ENCODE measurements at places on chromosomes 12 and 14.

- no peak for DNase-seq
Observed at GRCh38 chr14:51847489-51847796, 13.0 kb upstream of the GNG2 start.

- DNase-seq = no peak
Observed at GRCh38 chr14:103094406-103095209, at the start of gene EXOC3L4. Gene EXOC3L4, plus strand, starts transcription at chr14:103094725. Its CDS starts 5,495 bp downstream, at chr14:103100220.

DNA sequence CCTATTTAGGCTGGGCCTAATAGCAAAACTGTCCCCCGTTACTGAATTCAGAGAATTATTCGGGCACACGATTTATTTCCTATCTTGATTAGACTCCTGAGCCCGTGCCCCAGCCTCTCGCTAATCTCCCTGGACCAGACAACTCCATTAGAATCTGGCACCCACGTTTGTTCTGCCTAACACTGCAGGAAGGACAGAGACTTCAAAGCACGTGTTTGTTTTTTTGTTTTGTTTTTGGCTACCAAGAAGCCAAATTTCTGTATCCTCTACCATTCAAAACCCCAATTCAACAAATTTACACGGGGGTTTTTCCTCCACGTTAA, 4.8 kb downstream of the USP44 start:
- DNase-seq = no peak

GRCh38 chr14:67191768-67192290, 2.6 kb downstream of the GARIN2 start:
- no peak for DNase-seq

DNA sequence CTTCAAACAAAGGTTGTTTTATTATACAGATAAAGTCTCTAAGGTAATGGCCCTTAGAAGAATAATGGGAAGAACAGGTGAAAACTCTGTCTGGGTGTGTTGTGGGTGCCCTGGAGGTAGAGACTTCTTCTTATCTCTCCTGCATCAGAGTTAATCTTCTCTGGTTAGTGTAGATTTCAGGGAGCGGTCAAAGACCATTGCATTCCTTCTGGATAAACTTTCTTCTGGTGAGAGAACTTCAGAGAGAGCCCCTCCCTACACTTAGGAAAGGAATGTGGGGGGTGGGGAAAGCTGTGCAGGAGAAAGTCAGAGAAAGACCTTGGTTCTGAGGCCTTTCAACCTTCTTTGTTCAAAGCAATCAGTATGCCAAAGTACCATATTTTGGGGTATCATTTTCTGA, 658.5 kb downstream of the DIO2 start:
- DNase-seq = no peak

- no peak for DNase-seq
Observed at GRCh38 chr12:47415054-47415453, 290.8 kb downstream of the RPAP3 start.

DNA sequence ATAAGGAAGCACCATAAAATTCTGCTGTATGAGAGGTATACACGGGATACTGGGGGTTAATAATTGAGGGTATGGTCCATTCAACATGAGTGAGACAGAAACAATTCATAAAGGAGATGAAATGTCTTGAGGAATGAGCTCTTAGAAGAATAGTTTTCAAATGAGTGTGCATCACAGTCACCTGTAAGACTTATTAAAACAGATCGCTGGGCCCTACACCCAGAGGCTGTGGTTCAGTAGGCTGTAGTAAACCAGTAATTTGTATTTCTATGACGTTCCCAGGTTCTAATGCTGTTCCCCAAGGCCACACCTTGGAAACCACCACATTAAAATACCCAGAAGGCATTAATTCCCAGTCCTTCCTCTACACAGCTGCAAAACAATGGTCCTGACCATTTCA, 49.6 kb downstream of the CAND1 start:
- DNase-seq = no peak

- no peak for DNase-seq
Observed at GRCh38 chr12:81022531-81022930, 55.3 kb upstream of the ACSS3 start.

DNA sequence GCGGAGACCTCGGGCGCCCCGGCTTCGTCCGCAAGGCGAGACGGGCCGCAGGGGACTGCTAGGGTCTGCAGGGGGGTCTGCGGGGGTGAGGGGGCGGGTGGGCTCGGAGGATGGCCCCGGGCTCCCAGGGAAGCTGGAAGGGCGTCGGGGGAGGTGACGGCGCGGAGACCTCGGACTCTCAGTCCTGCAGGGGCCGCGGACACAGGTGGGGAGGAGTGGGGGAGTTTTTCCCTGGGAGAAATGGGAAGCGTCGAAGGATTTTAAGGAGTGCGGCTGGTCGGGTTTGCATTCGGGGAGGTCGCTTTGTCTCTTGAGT, 25.9 kb downstream of the ZBTB42 start:
- DNase-seq = no peak

DNA sequence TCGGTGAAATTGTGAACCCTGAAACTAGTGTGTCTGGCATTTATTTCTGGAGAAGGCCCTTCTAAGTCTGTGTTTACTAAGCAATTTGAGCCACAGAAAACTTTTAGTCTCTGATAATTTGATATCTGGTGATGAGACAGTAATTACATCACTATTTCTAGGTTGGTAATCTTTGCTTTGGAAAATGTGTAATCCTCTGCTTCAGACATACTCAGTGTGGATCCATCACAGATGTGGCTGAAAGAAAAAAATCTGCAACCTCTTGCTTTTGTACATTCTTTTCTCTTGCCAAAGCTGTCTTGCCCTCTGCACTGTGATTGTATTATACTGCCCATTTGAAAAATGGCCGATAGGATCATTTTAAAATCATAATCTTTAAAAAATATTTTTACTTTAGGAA, 78.1 kb downstream of the PELI2 start:
- DNase-seq = no peak

- DNase-seq = peak; percentile 71
Observed at GRCh38 chr12:116533343-116534251, 25.6 kb upstream of the MAP1LC3B2 start.

GRCh38 chr14:77236814-77237213, 34.2 kb downstream of the NGB start:
- no peak for DNase-seq

DNA sequence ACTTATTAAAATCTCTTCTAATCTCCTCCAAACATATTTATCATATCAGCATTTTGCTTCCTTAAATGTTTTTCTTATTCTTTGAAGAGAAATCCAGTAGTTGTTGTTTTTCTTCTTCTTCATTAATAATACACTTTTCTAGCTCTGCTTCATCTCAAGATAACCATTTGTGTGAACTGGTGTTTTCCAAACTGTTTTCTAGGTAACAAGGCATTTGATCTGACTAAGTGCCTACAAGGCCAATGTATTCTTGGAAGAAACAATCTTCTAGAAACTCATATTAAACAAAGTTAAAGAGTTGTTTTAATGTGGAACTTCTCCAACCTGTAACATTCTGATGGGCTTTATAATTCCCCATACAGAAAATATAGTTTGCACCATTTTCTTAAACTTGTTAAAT, 30.8 kb upstream of the IFNG start:
- no peak for DNase-seq

DNA sequence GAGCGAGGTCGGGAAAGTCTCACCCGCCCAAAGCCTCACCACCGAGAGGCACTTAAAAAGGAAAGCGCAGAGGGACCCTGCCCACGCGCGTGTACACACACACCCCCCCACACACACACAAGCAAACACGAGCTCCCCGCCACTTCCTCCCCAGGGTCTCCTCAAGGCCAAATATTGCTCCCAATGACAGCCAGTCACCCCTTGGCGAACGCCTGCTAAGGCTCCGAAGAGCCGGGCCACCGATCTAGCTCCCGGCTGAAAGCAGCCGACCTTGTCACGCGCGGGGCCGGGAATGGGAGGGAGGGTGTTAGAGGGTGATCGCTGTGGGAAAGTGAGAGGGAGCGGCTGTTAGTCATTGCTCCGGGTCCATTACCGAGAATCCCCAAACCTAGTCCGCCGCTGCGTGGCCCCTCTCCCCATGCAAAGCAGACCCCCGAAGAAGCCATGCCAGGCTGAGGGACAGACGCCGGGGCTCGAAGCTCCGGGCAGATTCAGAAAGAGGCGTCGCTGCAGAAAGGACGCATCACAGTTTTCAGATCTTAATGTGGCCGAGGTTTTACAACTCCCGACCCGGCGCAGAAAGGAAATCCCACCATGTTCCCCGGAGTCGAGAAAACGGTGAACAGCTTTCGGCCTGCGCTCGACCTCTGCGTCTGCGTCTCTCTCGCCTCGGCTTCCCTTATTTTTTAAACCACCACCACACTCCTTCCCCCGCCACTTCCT, 2.6 kb downstream of the BMP4 start:
- DNase-seq = peak; percentile 38

GRCh38 chr14:35380794-35381193, 23.8 kb downstream of the NFKBIA start:
- no peak for DNase-seq

- DNase-seq = no peak
Observed at GRCh38 chr12:71476513-71476912, 36.9 kb downstream of the LGR5 start.

GRCh38 chr14:36021030-36021422, 155.5 kb downstream of the PTCSC3 start:
- no peak for DNase-seq

DNA sequence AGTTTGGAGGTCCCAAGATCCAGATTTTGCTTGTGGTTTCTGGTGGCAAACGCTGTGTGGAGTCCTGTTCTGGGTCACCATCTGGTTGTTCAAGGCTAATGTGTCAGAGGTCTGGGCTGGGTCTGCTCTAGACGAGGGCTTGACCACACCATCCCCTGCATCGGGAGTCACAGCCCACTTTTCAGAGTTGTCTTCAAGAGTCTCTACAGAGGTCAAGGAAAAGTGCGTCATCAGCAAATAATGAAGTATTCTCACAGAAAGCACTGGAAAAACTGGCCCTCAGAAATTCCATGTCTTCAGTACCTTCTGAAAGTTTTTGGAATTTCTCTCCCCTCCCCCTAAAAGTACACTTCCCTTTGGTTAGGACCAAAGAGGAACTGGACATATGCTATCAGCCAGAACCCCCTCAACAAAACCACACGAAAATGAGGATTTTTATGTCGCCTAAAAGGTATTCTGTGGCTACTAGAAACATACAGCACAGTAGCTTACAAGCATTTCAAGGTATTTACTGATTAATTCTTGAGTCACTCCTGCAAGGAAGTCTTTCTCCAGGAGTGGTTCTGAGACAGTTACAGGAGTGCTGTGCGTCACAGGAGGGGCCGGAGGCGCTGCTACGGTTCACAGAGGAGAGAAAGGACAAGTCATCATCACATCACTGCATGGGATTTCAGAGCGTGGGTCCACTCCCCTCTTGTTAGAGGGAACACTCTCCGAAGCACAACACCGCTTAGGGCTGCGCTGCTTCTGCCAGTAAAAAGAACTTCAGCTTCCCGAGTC, 35.4 kb downstream of the RAD52 start:
- DNase-seq = no peak

- no peak for DNase-seq
Observed at GRCh38 chr12:70540996-70541395, 96.2 kb downstream of the PTPRB start.

DNA sequence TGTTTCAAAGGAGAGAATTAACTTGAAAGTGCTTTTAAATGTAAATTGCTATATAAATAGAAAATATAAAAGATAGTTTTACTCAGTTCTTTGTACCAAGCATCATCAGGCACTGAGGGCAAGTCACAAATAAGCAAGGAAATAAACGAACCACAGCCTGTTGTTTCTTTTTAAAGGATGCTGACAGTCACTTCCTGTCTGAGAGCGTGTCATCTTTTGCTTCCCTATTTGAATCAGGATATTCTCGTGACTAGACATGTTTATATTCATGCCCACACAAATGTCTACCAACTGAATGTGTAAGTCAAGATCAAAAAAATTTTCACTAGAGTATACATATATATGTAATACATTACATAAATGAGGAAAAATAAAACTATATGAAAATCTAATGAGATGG, 31.4 kb upstream of the SLC2A13 start:
- DNase-seq = no peak

DNA sequence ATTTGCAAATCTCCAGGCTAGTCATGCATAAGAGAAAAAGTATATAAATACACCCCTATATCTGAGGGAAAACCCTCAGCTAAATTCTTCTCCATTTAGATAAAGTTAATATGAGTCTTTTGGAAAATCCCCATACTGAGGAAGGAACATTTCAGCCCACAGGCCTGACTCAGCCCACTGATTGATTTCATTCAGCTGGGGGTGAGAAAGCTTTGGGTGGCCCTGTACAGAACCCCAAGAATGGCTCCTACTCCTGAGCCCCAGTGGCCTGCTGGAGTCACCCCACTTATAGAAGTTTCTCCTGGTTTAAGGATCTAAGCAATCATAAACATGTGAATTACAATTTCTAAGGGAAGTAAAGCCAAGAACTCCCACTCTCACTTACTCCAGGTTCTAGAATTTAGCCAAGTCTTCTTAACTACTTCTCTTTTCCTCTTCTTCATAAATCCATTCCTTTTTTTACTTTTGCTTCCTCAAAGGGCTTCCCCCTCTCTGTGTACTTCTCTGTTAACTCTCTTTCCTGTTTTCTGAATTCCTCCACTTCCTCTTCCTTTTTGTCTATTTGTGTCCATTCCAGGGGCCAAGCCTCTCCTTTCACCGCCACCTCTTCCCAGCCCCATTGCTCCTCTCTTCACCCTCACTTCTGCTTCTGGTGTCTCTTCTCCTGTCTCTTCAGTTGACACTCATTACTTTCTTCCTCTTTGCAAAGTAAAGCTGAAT, 21.0 kb downstream of the RTN1 start:
- DNase-seq = no peak

- no peak for DNase-seq
Observed at GRCh38 chr12:126055521-126055920, 990.3 kb downstream of the AACS start.

GRCh38 chr12:117985182-117985581, 16.4 kb upstream of the KSR2 start:
- no peak for DNase-seq

DNA sequence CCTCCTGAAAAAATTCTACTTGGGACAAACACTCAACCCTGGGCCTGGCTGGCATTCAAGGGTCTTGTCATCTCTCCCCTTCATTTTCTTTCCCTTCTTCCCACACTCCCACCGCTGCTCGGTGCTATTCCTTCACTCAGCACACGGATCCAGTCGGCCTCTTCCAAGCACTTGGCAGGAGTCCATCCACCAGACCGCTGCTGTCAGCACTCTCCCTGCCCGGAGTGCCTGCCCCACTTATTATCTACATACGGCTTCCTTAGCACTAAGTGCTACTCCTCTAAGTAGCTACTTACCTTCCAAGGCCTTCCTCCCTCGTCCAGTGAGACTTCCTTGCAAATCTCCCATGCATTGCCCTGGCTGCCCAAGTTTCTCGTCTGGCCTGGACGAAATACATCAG, 29.8 kb downstream of the CALM1 start:
- peak; percentile 60 for DNase-seq

DNA sequence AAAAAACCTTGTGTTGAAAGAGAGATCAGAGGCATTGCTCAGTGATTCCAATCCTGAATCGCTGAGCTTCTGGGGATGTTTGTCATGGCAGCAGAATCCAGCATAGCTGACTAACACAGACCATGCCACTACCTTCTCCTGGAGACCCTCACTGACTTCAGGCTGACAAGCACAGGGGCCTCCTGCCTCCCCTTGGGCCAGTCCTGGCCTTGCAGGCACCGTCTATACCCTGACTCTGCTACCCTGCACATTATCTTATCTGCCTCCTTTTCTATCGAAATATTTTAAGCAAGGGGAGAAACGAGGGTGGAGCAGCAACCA, 139.8 kb downstream of the KIF26A start:
- no peak for DNase-seq

GRCh38 chr12:49917788-49918173, 14.1 kb upstream of the FAIM2 start:
- DNase-seq = no peak

Data from left ventricle myocardium inferior (tissue), 1 donor.